Left ventricle myocardium inferior (tissue), 1 donor: ENCODE measurements at places on chromosomes 13 and 19. TPM values are rescaled to one million over a fixed set of nuclear protein-coding genes. Genes with fewer than 3 reads are reported as not detected.

DNA sequence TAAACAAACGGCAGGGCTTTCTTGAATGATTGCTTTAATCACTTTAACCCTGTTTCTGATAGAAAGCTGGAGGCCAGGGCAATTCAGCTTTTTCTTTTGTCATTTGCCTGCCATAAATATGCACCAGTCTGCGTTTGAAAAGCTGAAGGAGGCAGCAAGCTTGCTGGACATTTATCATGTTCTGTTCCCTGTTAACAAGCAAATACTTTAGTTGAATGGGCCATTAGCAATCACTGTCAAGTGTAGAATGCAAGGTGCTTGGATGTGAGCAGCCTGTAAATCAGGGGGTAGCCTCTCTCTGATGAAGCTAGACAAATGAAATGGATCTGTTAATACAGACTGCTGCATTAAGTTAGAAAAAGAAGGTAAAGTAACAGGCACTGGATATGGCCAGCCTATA is 7.6 kb downstream of the EFNB2 start:
- DNase-seq: no peak

GRCh38 chr13:113935001-113935844 is 38.7 kb downstream of the C13orf46 start:
- DNase-seq: no peak

DNA sequence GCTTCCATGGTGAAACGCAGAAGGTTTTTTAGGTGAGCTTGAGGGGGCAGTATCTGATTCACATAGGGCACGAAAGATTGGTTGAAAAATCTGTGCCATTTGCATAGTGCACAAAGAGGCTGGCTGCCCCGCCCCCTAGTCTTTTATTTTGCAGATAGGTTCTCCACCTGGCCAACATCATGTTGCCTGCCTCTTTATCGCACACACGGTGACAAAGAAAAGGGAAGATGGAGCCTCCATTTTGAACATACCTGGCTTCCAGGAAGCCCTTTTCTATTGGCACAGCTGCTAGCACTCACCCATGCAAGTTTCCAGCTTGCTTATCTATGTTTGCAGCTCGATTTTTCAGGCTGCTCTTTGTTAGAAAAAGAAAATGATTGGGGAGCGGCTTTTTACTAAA is 316.2 kb upstream of the KLHL1 start:
- no peak for DNase-seq

The HPN gene
- total RNA-seq: 3.4 TPM

DNA sequence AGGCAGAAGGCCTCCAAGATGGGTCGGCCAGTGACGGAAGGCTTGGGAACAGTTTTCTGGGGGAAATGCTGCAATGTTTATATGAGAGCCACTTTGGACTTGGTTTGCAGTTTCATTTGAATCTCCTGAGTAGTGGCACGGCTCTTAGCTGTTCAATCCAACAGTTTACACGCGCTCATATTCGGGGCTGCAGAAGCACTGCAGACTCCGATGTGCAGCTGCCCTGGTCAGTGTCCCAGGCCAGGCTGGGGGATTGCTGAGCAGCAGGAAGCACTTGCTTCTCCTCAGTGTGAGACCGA is 31.7 kb downstream of the CEBPG start:
- no peak for DNase-seq

The EXOC3L2 gene
- 1.8 TPM for total RNA-seq

The SIGLEC9 gene
- 1.7 TPM for total RNA-seq

DNA sequence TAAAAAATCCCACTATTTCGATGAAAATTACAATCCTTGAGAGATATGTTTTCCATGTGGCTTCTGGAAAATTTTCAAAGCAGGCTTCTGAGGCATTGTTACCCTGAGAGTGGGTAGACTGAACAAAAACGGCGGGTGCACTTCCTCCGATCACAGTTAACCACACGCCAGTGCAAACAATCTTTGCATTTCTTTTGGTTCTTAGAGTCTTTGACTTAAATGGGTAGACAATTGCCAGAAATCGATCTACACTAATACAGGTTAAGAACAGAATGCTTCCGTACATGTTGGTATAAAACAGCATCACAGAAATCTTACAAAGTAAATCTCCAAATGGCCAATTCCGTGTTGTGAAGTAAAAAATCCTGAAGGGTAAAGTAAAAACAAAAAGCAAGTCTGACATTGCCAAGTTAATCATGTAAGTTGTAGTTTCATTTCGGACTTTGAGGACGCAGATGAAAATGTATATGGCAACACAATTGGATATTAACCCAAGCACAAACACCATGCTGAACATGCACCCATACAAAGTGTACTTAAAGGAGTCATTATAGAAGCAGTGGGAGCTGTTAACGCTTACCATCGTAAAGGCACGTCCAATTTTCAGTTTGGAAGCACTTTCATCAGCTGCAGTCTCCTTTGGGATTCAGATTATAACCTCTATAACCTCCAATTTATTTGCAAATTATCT is 927 bp downstream of the LPAR6 start:
- DNase-seq: no peak

- no peak for DNase-seq
Observed at GRCh38 chr13:35592457-35592856, 116.0 kb upstream of the MAB21L1 start.

DNA sequence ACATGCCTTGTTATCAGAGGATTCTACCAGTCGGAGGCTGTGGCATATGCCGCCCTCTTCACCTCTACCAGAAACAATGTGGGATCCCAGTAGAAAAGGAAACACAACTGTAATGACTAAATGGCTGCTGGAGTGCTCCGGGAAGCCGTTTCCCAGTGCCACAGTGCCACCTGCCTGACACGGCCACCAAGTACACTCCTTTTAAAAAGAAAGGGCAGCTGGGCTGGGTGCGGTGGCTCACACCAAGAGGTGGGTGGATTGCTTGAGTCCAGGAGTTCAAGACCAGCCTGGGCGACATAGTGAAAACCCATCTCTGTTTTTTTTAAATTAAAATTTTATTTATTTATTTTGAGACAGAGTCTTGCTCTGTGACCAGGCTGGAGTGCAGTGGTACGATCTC is 67.3 kb downstream of the TRPM4 start:
- peak; percentile 32 for DNase-seq

DNA sequence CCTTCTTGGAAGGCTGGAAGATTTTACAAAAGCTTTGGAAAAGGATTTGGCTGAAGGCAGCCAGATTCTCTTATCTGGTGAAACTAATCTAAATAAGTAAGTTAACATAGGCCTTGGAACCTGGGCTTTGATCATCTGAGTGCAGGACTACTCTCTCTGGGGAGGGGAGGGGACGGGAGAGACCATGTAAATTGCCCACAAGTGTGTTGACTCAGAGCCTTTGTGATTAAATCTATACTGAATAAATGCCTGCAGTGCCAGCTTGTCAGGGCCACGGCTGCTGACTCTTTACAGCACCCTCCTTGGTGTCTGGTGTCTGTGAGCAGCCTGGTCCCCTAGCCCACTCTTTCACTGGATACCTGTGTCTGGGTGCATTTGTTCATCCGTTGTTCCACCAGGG is 251.4 kb downstream of the ITGBL1 start:
- no peak for DNase-seq
